ENCODE measurements at places on chromosomes 7 and 10.
A peak's percentile ranks its signal among the peaks of the same experiment; 100 is the strongest.

DNA sequence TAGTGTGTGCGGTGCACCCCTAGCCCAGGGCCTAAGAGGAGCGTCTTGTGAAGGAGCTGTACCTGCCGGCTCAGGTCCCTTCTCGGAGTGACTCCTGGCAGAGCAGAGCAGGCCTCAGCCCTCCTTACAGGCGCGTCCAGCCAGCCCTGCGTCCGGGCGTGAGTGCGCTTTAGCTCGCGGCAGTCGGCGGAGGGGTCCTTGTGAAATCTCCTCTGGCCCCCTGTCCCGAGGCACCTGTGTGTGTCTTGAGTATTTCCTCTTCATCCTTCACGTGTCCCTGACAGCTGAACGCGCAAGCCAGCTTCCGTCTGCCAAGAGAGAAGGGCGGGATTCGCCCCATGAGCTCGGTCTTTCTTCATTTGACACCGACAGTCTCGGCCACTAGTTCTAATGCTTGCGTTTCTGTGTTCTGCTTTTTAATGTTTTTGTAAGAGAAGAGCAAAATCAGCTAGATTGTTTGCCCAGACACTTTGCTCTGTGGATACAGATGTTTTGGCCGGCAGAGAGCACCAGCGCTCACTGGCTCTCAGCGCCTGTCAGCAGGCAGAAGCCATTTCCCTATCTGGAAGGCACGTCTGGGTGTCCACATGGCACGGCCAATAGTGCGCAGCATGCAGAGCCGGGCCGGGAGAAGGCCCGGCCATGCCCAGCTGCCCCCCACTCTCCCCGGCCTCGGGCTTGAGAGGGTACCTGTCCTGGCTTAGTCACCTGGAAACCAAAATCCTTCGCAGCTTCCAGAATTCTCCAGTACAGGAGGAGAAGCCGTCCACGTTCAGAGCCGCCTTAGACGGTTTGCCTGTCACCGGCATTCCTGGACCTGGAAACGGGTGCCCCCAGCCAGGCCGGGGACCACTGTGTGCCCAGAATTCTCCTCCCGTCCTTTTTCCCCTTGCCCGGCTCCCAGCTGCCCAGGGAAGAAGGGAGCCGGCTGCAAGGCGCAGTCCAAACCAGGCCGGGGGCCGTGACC is 7.0 kb downstream of the GET4 start:
- DNase-seq = peak; percentile 72

DNA sequence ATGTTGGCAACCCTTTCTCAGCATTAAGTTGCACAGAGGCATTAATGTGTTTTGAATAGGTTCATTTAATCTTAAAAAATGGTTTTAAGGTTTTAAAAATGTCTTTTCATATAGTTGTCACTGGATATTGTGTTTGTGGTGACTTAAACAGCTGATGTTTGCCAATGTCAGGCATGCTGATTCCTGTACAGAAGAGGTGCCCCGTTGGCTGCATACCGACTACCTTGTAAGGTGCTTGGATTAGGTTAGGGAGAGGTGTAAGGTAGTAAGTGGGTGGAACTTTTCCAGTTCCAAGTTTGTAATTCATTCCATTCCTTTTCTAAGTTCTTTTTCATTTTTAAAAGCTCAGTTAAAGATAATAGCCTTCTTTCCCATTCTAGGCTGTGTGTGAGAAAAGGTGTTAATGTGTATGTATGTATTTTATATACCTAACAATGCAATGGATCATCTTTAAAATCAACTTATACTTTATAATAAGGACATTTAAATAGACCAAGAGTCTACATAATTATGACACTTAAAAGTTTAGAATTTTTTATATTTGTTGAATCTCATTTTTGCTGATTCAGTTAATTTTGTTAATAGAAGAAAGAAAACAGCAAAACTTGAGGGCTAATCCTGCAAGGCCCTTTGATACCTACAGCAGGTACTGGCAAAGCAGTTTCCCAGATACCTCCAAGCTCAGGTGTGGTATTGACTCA is 155.2 kb downstream of the LCOR start:
- DNase-seq = no peak

DNA sequence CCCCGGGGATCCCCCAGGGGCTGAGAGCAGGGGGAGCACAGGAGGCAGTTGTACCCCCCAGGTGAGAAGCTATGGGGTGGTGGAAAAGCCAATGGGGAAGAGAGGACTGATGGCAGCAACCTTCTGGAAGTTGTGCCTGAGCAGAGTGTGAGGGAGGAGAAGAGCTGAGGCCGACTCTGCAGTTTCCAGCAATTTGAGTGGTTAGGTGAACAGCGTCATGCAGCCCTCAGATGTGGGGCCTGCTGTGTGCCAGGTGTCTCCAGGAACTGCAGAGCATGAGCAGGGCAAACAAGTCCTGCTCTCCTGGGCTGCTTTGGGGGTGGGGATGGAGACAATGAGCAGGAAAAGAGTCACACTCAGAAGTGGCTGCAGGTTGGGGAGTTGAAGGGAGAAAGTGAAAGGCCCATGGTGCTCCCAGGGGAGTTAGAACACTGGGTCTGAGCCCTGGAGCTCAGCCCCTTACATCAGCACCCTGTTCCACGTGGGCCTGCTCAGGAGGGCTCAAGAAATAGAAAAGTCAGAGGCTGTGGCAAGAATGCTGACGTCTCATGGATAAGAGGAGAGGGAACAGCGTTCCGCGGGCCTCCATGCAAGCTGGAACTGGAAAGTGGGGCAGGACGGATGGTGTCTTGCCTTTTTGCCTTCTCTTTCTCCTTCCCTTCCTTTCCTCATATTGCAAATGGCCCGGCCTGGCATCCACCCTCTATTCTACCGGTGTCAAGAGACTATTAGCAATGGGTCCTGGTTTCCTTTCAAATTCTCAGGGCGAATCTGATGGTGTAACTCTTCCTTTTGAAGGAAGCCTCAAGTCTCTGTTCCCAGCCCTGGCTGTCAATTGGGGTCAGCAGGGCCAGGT is 4.0 kb upstream of the AFAP1L2 start:
- DNase-seq = no peak

DNA sequence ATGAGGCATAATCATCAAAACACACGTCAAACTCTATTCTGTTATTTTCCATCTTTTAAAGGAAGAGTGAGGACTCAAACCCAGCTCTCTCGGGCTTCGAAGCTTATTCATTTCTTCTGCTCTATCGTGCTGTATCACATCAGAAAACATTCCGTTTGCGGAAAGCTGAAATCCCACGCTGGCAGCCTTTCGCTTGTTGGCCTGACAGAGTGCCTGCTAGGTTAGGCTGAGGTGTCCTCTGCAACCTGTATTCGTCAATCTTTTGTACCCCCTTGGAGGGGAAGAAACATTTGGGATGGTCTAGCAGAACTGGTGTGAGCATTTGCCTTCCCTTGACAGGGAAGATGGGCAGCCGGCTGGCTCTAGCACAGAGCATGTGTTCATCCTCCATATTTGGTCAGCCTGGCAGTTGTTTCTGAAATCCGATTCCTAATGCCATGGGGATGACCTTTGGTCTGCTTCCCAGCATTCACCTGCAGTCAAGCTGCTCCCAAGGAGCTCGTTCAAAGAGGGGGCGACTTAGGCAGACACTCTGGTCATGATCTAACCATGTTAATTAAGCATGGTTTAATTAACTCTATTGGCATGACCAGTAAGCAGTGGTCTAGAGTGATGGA is 55.2 kb downstream of the TACC2 start:
- peak; percentile 58 for DNase-seq

- no peak for DNase-seq
Measured at GRCh38 chr10:18332048-18332447, 191.8 kb downstream of the CACNB2 start.
